ENCODE measurements at places on chromosomes 1 and 21.

DNA sequence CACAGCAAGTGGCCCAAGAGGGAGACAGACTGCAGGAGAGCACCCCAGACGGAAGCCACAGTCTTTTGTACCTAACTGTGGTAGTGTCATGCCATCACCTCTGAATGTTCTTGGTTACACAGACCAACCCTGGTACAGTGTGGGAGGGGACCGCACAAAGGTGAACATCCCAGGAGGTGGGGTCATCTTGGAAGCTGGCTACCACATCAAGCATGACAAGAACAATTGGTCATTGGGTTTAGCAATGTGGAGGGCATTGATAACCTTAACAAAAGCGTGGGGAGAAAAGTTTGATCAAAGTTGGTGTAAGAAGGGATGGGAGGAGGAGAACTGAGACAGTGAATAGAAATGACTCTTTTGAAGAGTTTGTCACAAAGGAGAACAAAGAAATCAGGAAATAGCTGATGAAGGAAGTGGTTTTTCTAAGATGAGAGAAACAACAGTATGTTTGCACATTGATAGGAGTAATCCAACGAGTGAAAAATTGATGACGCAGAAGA is 87.1 kb upstream of the CACNA1E start:
- DNase-seq: no peak

- DNase-seq: no peak
These were observed 35.4 kb upstream of the DPH5 start for GRCh38 chr1:101060992-101061391.

DNA sequence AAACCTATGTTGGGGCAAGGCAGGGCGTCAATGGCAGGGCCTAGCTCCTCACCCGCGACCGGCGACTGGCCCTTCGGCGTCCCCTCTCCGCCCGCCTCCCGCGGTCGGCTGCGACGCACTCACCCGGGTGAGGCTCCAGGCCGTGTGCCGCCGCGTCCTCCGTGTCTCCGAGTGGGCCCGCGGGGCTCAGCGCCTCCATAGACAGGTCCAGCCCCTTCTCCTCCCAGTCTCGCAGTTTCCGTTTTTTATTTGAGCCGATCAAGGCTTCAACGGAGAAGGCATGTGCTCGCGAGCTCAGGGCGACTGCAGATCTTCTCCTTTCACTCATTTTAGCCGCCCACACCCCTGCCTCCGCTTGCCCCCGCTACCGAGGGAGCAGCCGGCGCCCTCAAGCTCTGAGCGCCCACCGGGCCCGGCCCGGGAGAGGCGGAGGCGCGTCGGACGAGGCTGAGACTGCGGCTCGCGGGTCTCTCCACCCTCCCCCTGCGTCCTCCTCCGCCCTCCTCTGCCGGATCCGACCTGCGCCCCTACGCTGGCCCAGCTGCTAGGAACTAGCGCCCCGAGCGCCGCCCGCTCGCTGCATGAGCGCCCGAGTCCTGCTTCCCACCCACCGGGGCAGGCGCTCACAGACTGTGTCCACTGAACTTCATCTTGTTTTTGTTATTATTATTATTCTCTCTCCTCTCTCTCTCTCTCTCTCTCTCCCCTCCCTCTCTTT is 516 bp downstream of the TBX15 start:
- no peak for DNase-seq

GRCh38 chr21:15139898-15140297 is 75.1 kb upstream of the NRIP1 start:
- DNase-seq: no peak

- DNase-seq: no peak
These were observed 49.8 kb upstream of the GJA8 start for GRCh38 chr1:147852706-147853225.

- no peak for DNase-seq
These were observed 57.2 kb downstream of the LEPR start for GRCh38 chr1:65477414-65478378.

DNA sequence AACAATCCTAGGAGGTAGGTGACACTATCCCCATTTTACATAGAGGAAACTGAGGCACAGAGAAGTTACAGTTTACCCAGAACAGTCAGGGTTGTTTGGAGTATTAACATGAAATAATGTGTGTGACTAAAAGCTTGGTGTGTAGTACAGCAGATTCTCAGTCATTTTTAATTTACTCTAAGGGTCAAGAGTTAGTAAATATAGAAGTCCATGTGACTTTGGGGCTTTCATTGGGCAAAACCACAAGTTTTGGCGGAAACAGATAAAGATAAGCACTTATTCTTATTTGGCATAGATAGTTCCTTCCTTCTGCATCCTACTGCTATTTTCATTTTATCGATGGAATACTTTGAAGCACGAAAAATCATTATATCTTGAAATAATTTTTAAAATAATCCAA is 128.5 kb downstream of the DNM3 start:
- DNase-seq: no peak

- DNase-seq: no peak
These were observed at the start of gene FAM3B for GRCh38 chr21:41316200-41317062. FAM3B (plus strand) TSS chr21:41316801; CDS start chr21:41316880, 79 bp downstream.
